ENCODE measurements at places on chromosomes 16 and 17. TPM values are rescaled to one million over a fixed set of nuclear protein-coding genes. Genes with fewer than 3 reads are reported as not detected.

The ZNF213 gene
- 15.8 TPM for total RNA-seq

DNA sequence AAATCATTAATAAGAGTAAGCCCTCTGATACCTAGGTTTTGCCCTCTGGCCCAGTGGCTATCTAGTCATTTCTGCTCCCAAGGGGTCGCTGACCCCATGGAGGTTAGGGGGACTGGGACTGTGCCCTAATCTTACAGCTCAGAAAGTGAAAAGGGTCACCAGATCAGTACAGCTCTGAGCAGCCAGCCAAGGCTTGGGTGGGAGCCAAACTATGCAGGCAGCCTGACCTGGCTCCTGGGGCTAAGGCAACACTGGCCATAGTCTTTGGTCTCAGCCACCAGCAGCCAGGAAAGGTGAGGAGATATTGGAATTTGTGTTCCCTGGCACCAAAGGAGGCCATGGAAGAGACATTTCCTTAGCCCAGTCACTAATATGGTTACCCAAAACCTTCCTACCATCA is 67.6 kb downstream of the ASIC2 start:
- peaks cover 8% of the 10 kb centered on the region for H3K4me1 ChIP-seq
- H3K27ac ChIP-seq, result no peak overlapping the region
- no peak overlapping the region for H3K4me3 ChIP-seq
- no peaks in the 10 kb centered on the region for H3K27me3 ChIP-seq
- no peaks in the 10 kb centered on the region for H3K36me3 ChIP-seq

The E4F1 gene
- 18.3 TPM for total RNA-seq

DNA sequence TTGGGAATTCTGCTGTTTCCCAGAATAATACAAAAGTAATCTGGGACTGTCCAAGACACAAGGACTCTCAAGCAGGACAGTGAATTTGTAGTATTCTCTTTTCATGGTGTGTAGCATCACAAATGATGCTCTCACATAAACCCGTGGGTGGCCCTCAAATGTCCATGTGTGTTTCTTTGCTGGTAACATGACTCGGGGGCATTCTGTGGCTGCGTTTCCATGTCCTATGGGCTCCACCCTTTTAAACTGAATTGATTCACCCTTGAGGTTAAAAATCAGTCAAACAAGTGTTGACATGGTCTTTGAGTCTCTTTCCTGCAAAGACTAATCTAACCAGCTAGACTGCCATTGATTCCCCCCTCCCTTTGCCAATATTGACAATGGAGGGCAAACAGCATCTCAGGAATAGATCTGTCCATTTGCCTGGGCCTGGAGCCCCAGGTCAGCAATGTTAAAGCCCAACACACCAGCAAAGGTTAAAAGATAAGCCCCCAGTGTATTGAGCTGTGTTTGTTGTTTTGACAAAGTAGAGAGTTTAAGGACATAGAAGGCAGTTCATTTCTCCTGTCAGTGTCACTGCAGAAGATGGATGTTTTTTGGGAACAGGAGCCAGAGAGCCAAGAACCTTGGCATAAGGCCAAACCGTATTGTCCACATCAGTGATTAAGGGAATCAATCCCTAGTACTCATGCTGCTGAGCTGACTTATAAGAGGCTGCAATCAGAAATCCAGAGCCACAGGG is 117.1 kb upstream of the COX10 start:
- no peak overlapping the region for H3K27ac ChIP-seq
- no peaks in the 10 kb centered on the region for H3K27me3 ChIP-seq
- no peaks in the 10 kb centered on the region for H3K36me3 ChIP-seq
- DNase-seq, result no peak
- no peak overlapping the region for H3K4me3 ChIP-seq

- no peaks in the 10 kb centered on the region for H3K27me3 ChIP-seq
- no peaks in the 10 kb centered on the region for H3K36me3 ChIP-seq
- no peaks in the 10 kb centered on the region for H3K4me1 ChIP-seq
Measured at GRCh38 chr17:49557312-49558024, 18.2 kb upstream of the NXPH3 start.

The RASL10B gene
- total RNA-seq, result 6.8 TPM

GRCh38 chr16:88461331-88462269 is 8.5 kb downstream of the ZFPM1 start:
- H3K27me3 ChIP-seq, result peaks cover 3% of the 10 kb centered on the region
- H3K4me3 ChIP-seq, result no peak overlapping the region
- H3K36me3 ChIP-seq, result no peaks in the 10 kb centered on the region
- DNase-seq, result no peak
- H3K4me1 ChIP-seq, result peaks cover 4% of the 10 kb centered on the region

The TMC7 gene
- total RNA-seq, result 0.24 TPM

The TNFRSF17 gene
- total RNA-seq, result not detected

DNA sequence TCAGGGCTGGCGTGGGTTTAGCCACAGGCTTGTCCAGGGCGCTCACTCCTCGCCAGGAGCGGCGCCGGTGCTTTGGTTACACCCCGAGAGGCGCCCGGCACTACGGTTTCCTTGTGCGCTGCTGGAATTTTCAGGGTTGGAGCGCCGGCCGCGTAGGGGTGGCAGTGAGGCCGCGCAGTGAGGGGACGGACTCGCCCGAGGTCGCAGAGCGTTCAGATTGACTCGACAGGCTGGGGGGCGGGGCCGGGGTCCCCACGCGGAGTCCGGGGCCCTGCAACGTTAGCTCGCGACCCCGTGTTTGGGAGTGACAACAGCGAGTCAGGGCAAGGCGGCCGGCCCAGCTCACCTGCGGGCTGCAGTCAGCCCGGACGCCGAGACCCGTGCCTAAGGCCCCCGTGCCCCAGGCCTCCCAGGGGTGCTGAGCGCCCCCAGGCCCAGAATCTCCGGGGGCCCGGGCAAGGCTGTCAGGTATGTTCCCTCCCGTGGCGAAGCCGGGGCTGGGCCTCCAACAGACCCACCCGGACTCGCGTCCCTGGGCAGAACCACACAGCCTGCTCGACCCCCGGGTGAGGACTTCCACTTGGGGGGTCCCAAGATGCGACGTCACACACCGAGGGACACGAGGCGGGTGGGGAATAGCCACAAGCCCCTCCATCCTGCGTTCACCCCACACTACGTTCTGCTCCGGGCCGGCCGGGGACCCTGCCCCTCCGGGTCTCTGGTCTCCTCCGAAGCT is 1.3 kb upstream of the ACTG1 start:
- H3K27me3 ChIP-seq, result no peaks in the 10 kb centered on the region
- H3K4me1 ChIP-seq, result peaks cover 13% of the 10 kb centered on the region
- peak overlapping the region; percentile 93 for H3K4me3 ChIP-seq
- DNase-seq, result peak; percentile 72

The TBC1D3E gene
- total RNA-seq, result not detected

DNA sequence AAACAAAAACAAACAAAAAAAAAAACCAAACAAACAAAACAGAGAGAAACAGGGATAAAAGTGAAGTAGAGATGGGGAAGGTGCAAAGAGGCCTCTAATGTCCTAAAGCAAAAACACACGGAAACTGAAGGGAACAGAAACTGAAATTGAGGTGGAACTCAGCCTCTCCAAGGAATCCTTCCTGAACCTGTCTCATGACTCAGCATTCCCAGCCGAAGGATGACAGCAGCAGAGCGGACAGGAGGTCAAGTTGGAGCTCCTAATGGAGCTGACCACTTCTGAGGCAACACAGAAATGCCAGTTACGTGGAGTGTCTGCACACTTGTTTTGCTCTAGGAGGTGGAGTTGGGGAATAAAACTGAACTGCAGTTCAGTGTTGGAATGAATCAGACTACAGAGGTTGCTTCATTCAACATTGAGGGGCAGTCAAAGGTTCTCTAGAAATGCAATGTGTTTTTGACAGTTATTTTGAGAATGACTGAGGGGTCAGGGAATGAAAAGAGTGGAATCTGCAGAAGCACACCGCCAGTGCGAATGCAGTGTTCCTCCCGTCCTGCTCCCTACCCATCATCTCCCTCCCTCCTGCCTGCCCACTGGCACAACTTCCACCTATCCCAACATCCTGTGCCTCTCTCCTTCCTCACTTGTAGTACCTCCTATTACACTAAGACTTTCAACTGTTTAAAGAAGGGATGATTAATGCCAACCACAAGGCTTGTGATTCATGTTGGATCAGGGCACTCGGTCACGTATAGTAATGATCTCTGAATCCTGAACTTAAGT is 6.3 kb downstream of the UBE2O start:
- no peak overlapping the region for H3K4me3 ChIP-seq
- DNase-seq, result peak; percentile 32
- no peak overlapping the region for H3K27ac ChIP-seq
- H3K4me1 ChIP-seq, result peaks cover 4% of the 10 kb centered on the region
- no peaks in the 10 kb centered on the region for H3K36me3 ChIP-seq

The KRT17 gene
- total RNA-seq, result 2.7 TPM

DNA sequence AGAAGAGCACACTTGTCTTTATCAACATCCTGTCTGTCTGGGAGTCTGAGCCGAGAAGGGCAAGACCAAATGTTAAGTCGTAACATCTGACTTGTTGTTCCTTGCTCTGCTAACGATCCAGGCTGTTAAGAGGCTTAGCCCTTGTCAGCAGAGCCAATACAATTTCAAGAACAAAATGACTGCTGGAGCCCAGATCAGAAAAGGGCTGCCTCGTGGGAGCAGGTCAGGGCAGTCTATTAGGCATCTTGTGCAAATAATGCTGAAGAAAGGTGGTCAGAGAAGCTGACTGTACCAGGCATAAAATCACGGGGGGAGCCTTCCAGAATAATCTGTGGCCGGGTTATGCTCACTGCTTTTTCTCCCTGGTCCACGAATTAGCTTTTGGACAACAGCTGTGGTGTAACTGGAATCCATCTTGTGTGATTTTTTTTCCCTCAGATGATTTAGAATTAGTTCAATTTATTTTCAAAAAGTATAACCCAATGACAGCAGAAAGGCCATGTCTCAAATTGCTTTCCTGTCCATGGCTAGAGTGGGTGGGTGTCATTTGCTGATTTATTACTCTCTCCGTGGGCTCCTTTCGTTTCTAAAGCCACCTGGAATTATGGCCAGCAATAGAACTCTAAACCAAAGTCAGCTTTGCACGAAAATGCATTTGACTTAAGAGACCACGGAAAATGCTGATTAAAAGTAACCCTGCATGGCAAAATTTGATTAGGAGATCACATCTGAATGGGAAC is 221.1 kb upstream of the HSBP1 start:
- H3K27ac ChIP-seq, result no peak overlapping the region
- DNase-seq, result no peak
- no peaks in the 10 kb centered on the region for H3K36me3 ChIP-seq
- no peaks in the 10 kb centered on the region for H3K4me1 ChIP-seq
- H3K4me3 ChIP-seq, result no peak overlapping the region
- H3K27me3 ChIP-seq, result no peaks in the 10 kb centered on the region

DNA sequence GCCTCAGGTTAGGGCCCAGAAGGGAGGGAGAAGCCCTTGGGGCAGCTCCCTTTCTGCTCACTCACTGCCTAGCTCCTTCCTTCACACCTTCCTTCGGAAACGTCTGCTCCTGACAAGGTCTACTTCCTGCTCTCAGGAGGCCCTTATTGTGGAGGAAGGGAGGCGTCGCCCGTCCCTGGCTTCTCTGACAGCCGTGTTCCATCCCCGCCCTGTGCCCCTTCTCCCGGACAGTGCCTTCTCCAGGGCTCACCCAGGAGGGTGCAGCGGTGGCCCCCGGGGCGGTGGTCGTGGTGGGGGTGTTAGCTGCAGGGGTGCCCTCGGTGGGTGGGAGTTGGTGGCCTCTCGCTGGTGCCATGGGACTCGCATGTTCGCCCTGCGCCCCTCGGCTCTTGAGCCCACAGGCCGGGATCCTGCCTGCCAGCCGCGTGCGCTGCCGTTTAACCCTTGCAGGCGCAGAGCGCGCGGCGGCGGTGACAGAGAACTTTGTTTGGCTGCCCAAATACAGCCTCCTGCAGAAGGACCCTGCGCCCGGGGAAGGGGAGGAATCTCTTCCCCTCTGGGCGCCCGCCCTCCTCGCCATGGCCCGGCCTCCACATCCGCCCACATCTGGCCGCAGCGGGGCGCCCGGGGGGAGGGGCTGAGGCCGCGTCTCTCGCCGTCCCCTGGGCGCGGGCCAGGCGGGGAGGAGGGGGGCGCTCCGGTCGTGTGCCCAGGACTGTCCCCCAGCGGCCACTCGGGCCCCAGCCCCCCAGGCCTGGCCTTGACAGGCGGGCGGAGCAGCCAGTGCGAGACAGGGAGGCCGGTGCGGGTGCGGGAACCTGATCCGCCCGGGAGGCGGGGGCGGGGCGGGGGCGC is 231.9 kb downstream of the SEC14L1 start:
- H3K36me3 ChIP-seq, result no peaks in the 10 kb centered on the region
- H3K4me1 ChIP-seq, result peaks cover 41% of the 10 kb centered on the region
- H3K27ac ChIP-seq, result peak overlapping the region; percentile 77
- peak overlapping the region; percentile 73 for H3K4me3 ChIP-seq
- DNase-seq, result peak; percentile 93

DNA sequence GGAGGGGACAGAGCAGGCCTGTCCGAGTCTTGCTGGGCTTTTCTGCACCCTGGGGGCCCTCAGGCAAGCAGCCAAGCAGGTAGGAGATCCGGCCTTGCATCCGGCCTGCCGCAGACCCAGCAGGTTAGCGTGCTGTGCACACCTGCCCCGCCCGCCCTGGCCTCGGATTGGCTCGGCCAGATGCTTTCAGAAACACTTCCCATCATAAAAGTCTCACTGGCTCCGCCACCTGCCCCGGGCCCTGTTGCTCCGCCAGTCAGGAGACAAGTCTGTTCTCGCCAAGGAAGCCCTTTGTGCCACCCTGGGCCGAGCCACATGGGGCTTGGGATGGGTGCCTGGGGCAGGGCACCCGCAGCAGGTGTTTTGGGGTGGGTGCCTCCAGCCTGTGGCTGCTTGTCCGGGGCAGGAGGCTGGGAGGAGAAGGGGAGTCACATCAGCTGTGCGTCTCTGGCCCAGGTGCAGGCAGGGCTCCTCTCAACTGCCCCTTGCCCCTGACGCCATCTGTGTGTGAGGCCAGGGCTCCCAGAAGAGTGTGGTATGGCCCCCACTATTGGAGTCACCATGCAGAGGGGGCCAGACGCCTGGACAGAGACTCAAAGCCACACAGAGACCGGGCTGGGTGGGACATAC is 228.2 kb upstream of the GSE1 start:
- peak; percentile 35 for DNase-seq
- H3K36me3 ChIP-seq, result no peaks in the 10 kb centered on the region
- no peak overlapping the region for H3K27ac ChIP-seq
- no peaks in the 10 kb centered on the region for H3K27me3 ChIP-seq

The CNTNAP4 gene
- total RNA-seq, result not detected

The CD19 gene
- total RNA-seq, result 1.4 TPM

The FAM171A2 gene
- total RNA-seq, result 11.7 TPM

The NFATC3 gene
- 59.7 TPM for total RNA-seq

GRCh38 chr16:68452176-68452575 is 3.9 kb upstream of the SMPD3 start:
- no peaks in the 10 kb centered on the region for H3K27me3 ChIP-seq
- DNase-seq, result no peak
- no peak overlapping the region for H3K4me3 ChIP-seq
- no peaks in the 10 kb centered on the region for H3K36me3 ChIP-seq

GRCh38 chr16:85819245-85819644 is 19.8 kb downstream of the COX4I1 start:
- H3K36me3 ChIP-seq, result no peaks in the 10 kb centered on the region
- H3K4me3 ChIP-seq, result no peak overlapping the region
- no peaks in the 10 kb centered on the region for H3K27me3 ChIP-seq

- H3K36me3 ChIP-seq, result no peaks in the 10 kb centered on the region
- no peaks in the 10 kb centered on the region for H3K27me3 ChIP-seq
- DNase-seq, result no peak
Measured at GRCh38 chr17:12290207-12290606, 269.5 kb downstream of the MAP2K4 start.

The CSH2 gene
- not detected for total RNA-seq

The ABCA9 gene
- 30.8 TPM for total RNA-seq

The ANKRD40CL gene
- total RNA-seq, result not detected

- DNase-seq, result no peak
- H3K36me3 ChIP-seq, result no peaks in the 10 kb centered on the region
- no peaks in the 10 kb centered on the region for H3K27me3 ChIP-seq
- H3K4me1 ChIP-seq, result no peaks in the 10 kb centered on the region
- H3K4me3 ChIP-seq, result no peak overlapping the region
Measured at GRCh38 chr17:55354941-55355340, 66.7 kb downstream of the MMD start.

The NLRC3 gene
- total RNA-seq, result 0.23 TPM

The ATP2C2 gene
- 1.5 TPM for total RNA-seq
